Activated CD4-positive, CD25-positive, alpha-beta regulatory T cell treated with anti-CD3 and anti-CD28 coated beads, Interleukin-2, amount 50 U/mL, for 72 hours (primary cell): ENCODE measurements at places on chromosomes 7 and 10.

DNA sequence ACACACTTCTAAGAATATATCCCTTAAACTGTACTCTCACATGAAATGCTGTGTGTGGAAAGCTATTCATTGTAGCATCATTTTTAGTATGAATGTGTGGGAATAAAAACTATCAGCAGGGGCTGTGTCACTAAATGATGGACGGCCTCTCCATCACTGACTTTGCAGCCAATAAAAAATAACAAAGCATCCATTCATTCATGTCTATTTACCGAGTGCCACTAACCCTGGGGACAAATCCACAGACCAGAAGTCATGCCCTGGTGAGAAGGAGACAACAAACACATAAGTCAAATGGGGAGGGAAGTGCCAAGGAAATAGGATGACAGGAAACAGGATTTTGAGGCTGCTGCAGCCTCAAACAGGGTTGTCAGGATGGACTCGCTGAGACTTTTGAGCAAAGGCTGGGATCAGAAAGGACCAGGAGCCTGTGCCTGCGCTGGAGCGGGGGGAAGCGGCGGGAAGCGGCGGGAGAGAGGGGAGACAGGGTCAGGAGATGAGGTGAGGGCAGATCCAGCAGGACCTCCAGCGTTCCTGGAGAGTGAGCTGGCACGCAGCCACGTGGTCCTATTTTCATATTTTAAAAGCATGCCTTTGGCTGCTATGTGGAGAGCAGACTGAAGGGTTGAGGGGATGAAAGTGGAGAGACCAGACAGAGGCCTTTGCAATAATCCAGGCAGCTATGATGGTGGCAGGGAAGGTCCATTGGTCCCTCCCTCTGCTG is 2.2 kb upstream of the NOM1 start:
- no peak for DNase-seq

DNA sequence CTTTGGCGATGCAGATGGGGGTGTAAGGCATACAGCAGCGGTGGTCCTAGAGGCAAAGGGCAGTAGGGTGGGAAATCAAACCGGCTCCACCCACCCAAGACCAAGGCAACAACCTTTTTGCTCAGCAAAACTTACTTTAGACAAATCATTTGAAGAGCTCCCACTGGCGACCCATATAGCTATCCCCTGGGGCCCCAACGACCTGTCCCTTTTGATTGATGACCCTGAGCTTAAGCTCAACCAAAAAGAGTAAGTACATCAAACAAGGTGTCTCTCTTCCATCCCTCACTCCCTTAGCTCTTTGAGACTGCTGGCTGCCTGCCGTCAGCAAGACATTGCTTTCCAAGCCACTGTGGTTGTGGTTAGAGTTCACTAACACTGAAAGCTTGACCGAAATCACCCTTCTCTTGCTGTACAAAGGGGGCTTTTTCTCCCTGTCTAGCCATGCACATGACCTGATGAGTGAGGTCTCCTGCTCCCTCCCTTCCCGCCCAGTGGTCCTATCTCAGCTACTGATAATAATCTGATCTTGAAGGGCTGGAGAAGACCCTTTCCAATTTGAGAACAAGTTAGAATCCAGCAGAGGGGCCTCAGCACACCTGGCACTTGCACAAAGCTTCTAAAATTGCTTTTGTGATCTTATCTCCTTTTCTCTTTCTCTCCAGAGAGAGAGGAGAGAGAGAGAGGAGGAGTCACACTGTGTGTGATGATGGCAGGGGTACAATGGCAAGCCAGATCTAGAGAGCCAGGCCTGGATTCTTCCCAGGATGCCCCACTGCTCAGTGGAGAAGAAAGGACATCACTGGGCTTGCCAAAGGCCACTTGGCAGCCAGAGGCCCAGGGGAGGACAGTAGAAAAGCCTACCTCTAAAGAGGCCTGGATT is 42.2 kb downstream of the XPNPEP1 start:
- no peak for DNase-seq

DNA sequence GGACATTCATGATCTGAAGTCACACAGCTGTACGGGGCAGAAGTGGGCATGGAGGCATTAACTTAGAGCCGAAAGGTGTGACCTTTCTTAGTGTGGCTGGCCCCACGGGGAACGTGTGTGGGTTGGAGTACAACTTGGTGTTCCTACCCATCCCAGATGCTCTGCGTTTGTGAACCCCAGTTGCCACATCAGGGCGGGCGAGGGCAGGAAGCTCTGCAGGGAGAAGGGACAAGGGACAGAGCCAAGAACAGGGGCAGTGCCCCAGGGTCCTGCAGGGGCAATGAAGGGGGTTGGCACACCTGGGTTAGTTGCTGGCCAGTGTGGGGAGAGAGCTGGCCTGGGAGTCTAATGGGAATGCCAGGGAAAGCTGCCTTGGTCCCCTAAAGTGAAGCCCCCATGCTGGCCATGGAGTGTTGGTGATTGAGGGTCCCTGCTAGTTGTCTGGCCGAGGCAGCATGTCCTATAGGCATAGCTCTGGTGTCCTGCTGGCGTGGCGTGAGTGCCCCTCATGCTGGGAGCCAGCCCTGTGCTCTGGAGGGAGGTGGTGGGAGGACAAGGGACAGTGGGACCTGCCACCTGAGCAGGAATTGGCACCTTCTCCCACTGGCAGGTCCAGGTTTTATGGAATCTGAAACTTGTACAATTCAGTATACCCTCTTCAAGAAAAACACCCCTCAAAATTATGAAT is 18.9 kb downstream of the HTRA1 start:
- DNase-seq = no peak

DNA sequence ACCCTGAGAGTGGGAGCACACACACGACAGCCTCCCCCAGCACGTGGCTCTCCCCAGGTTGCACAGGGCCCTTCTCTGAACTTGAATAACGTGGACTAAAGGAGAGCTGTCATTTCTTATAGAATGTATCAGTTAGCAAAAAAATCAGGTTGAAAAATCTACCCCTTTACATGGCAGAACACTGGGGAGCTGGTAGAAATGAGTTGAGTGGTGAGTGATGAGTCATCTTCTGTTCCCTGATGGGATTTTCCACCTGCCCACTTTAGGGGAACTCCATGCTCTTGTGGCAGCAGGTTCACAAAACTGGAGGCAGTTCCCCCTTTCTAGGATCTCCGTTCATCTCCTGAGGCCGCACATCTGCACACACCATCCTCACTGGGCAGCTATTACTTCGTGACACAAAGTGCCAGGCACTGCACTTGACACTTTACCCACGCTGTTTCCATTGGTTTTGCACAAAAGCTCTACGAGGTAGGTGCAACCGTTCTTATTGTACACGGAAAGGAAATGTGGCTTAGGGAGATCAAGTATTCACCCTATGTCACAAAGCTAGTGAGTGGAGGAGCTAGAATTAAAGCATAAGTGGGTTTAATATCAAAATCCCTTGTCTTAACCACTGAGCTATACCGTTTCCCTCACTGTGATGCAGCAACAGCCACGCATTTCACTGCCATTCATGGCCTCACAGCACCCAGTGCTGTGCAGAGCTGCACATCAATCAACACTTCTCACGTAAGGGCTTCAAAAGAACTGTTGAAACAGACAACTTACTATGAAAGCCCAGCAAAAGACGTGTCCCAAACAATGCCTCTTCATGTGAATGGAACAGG is 80.2 kb downstream of the RNF216 start:
- DNase-seq = peak; percentile 48

DNA sequence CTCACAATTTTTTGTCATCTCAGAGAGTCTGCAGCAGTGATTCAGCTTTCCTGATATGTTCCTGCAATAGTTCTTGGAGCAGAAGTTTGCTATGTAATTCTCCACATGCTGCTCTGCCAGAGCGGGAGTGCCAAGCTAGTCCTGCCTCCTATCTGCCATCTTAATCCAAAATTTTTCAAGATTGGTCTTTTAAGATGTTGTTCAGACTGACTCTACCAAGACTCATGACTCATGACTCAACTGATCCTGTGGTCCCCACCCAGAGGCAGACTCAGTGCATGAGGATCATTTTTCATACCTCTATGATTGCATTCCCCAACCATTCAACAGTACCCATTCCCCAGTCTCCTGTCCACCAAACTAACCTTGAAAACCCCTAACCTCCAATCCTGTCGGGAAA is 470.8 kb downstream of the INHBA start:
- no peak for DNase-seq

DNA sequence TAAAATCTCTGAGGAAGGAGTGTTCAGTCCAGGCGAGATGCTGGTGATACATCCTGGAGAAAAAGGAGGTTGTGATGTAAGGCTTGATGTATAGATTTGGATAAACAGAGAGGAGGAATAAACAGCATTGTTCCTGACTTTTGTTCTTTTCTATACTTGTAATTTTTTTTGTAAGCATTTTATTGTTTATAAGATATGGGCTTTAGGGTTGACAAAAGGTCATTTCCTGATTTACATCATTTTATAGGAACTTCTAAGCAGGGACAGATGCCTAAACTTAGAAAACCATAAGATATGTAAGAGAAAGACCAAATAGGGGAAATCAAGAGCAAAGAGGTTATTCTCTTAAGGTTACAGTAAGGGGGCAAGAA is 16.7 kb upstream of the SLC26A4 start:
- no peak for DNase-seq

DNA sequence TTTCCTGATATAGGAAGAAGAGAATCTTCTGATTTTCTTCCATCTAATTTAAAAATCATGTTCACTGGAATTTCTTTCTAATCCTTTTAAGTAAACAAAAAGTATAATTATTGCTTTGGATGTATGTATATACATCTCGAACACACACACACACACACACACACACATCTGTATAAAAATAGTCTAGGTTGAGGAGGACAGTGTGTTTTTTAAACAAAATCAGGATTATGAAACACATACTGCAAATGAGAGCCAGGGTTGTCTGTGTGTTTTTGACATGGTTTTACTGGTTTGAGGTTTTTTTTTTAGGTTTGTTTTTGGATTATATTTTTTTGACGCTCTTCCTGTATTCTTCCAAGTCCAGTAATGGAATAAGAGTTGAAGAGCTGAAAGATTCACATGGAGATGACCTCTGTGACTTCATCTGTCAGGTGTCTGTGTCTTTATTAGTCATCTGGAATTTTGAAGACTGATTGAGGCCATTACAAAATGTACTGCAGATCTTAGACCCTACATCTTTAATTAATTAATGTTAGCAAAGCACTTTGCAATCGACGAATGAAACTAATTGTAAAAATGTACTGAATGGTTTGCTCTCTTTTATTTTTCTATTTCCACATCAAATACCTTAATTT is 237.1 kb downstream of the SUGCT start:
- DNase-seq = no peak

- DNase-seq = no peak
Observed at GRCh38 chr7:20351901-20352300, 21.2 kb downstream of the ITGB8 start.

DNA sequence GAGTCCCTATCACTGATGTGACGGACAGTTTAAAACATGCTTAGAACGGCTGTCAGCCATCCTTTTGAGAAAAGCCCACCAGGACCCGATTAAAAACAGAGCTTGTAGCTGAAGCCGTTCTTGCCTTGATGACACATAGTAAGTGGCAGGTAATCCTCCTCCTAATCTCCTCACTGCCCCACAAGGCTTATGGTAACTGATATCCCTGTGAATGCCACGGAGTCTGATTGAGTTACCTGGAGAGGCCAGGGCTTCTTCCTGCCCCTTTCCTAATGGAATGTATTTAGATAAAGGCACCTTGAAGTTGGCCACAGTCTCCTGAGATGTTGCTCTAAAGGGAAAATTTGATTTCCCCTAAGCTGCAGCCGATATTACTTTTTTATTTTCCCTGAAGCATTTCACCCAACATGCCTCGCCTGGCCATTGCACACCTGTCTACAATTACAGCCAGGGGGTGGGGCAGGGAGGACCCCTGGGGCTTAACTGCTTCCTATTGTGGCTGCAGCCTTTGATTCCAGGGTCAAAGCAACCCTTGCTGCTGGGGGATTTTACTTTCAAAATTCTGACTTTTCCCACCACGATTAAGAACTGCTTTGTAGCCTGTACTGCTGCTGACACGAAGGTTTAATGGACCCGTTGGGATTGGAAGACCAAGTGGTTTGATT is 169.0 kb upstream of the GPR26 start:
- DNase-seq = no peak

GRCh38 chr10:88159127-88159829 is 295.9 kb downstream of the PTEN start:
- no peak for DNase-seq

DNA sequence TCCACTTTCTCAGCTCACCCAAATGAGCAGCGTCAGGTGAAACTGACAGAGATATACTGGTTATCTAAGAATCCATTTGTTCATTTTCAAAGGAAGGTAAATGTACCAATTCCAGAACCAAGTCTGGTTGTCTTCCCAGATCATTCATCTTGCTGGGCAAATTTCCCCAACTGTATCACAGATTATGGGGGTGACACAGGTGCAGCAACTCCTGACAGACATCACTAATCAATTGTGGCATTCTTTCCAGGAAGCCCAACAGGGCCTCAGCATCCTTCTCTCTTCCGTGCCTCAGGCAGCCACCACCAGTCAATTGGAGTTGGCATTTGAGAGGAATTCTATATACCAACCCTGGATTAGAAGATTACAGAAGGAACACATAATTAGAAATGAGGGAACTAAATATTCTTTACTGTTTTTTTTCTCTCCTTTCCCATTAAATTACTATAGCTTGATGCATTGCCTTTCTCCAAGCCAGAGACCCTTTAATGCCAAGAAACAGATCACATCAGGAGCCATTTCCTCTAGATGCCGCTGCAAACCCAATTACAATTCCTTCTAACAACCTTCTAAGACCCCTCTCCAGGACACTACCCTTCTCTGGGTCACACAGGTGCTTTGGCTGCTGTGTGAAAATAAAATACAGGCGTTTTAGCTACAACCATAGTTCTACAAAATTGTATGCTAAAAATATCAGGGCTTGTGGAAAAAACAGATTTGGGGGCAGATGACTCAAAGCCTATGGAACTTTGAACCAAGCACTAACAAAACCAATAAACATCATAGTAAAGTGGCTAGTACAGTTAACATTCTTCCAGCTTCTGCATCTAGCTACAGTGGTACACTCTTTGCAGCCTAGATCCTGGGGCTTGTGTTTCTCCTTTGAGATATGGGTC is 291.6 kb downstream of the RNLS start:
- DNase-seq = no peak
